NCI-H1417 (cell line): ENCODE measurements at places on chromosomes 13 and 19.

- no peak for DNase-seq
Observed at GRCh38 chr13:97255515-97256021, 33.4 kb downstream of the MBNL2 start.

DNA sequence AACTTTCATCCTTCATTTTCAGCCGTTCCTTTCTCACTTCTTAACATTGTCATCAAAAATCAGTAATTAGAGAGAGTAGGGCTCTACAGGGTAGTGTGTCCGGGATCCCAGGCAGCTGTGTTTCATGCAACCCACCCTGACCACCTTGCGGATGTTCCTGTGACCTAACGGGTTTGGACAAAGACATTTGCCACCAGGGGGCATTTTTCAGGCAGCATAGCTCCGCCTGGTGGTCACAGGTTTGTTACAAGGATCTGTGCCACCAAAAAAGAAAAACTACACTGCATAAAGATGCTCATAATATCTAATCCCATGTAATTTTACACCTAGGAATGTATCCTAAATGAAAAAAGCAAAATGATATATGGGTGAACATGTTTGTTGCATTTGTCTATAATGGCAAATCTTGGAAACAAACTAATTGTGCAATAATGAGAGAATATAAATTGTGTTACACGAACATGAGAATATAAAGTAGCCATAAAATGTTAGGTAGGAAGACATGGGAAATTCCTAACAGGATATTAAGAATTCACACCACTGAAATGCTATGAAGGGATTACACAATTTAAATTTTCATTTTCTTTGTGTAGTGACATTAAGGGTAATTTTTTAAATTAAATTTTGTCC lies 123.0 kb downstream of the SLC7A1 start:
- peak; percentile 6 for DNase-seq

DNA sequence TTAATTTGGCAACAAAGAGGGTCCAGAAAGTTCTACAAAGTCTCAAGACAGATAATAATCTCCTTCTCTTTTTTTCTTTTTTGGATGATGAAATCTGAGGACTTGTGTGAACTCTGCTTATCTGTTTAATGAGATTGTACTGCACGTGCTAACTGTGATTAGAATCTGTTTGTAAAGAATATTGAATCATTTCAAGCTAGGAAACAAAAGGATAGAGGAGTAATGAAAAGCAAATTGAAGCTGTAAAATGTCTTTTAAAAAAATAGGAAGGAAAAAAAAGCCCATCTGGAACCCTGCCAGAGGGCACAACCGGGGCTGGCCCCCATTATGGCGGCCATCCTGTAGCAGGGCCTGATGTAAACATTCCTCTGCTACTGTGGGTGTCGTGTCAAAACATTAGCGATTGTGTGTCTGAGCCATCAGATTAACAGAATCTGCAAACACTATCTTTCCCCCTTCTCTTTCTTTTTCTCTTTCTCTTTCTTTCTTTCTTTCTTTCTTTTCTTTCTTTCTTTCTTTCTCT lies 83.0 kb downstream of the FLT1 start:
- DNase-seq, result no peak

DNA sequence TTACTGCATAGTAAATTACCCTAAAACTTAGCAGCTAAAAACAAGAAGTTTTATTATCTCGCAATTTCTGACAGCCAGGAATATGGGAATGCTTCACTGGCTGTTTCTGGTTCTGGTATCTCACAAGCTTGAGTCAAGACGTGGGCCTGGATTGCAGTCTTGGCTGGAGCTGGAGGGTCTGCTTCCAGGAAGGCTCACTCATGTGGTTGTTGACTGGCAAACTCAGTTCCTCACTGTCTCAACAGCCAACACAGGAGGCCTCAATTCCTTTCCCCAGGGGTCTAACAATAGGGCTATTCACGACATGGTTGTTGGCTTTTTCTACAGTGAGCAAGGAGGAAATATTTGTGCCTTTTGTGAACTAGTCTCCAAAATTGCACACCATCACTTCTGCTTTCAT lies 146.3 kb downstream of the GPC5 start:
- no peak for DNase-seq

DNA sequence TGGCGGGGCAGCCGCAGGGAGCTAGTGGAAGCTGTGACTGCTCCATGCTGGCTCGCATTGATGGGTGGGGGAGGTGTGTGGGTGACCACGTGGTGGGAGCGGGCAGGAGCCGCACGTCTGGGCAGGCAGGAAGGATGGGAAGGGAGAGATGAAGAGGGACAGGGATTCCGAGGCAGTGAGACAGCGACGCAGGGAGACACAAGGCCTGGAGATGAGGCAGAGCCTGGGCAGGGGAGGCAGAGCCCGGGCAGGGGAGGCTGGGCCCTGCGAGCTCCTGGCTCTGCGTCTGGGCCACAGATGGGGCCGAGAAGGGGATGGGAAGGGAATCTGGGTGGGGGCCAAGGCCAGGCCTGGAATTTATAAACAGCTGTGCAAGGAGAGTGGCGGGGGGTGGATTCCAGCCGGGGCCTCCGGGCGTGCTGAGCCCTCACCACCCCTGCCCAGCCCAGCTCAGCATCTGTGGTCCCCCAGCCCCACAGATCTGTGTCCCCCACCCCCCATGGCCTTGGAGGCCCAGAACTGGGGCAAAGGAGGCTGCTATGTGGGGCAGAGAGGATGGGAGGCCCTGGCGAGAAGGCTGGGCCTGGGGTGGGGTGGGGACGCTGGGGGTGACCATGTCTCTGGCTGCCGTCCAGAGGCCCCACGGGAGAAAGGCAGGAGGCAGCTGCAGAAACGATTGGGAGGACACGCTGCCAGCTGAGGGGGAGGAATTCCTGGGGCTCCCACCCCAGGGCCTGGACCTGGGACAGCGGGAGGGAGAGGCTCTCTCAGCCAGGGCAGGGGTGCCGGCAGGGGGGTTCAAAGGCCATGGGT lies 6.0 kb downstream of the EHD2 start:
- peak; percentile 32 for DNase-seq

- no peak for DNase-seq
Observed at GRCh38 chr13:51230477-51231105, 8.4 kb downstream of the FAM124A start.

- DNase-seq, result no peak
Observed at GRCh38 chr13:24257497-24257896, 51.9 kb upstream of the C1QTNF9 start.

GRCh38 chr19:46080561-46080960 lies 39.8 kb upstream of the IGFL4 start:
- DNase-seq, result no peak

DNA sequence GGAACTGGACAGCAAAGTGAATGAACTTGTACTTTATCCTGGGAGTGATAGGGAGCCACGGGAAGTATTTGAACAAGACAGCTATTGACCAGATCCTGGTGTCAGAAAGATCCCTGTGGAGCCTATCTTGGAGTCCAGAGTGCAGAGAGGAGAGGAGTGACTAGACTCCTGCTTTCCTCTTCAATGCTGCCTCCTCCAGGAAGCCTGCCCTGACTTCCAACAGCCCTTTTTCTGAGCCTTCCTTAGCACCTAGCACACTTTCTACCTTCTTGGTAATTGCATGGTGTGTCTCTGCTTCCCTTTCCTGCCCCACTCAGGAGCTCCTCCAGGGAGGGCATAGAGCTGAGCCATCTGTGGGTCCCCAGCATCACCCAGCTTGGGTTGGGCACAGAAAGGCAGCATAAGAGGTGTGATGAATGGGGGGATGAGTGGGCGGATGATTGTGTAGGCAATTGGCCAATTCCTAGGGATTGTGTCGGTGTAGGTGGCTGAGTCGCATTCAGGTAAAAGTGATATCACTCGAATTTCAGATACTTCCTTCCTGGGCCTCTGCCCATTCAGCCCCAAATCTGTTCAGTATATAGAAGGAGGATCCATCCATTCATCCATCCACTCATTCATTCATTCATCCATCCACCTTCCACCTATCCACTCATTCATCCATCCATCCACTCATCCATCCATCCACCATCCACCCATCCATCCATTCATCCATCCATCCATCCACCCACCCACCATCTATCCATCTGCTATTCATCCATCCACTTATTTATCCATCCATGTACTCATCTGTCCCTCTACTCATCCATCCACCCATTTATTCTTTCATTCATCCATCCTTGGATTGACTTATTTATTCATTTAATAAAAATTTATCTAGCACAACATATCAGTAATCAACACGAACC lies 26.9 kb downstream of the CYP4F22 start:
- no peak for DNase-seq

GRCh38 chr13:78993792-78994191 lies 334.8 kb upstream of the OBI1 start:
- peak; percentile 27 for DNase-seq

DNA sequence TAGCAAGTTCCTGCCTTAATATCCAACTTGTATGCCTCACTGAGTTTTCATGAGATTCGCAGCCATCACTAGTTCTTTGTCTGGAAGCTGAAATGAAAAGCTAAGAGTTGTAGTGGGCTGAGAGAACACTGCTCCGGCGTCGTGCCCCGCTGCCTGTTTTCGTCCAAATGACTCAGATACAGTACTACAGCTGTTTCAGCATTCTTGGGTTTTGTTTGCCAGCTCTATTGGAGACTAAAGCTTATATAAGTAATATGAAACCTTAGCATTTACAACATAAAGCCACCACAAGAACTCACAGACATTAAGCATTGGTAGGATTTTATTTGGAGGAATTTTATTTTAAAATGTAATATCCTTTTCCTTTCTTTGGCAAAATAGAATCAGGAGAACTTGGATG lies 299.7 kb downstream of the DLEU7 start:
- DNase-seq, result peak; percentile 26

- no peak for DNase-seq
Observed at GRCh38 chr13:23399347-23399746, 34.2 kb downstream of the SACS start.

DNA sequence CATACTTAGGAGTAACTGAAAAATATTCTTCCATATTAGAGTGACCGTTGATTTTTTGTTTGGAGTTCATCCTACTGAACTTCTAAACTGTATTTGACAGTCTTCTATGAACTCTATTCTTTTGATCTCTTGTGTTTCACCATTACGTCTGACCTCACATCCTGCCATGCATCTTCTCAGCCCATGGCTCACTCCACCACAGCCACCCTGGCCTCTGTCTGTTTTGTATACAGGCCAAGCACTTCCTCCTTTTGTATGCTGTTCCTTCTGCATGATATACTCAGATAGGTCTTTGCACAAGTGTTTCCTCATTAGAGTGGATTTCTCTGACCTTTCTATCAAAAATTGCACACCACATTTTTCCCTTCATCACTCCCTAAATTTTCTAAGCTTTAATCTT lies 119.9 kb downstream of the MAB21L1 start:
- DNase-seq, result no peak

- no peak for DNase-seq
Observed at GRCh38 chr19:28351761-28352160, 861.2 kb downstream of the UQCRFS1 start.

DNA sequence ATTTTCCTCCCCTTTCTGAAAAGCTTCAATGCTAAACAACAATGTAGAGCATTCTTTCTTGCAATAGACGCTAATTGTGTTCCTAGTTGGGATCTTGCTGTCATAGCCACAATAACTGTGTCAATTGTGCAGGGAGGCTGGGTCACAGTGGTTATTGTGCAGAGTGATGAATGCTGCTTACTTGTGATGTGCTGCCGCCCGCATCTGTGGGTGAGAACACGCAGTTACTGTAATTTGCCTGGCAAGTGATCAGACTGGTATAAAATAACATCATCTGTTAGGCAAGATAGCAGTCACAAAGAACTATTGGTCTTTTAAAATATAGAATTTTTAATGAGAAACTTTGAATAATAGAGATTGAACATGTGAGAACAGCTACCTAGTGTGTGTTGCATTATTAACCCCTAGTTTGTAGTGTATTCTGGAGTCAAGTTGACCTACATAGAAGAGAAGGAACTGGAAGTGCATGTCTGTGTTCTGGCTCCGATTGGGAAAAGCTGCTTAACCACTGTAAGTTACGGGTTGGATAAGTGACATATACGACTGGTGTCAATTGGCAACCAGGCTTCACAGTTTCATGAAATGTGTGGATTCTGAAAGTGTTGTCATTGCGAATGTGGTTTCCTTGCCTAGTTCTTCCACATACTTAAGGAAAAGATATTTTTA lies 43.6 kb downstream of the SLAIN1 start:
- no peak for DNase-seq

GRCh38 chr19:1016647-1017114 lies 4.2 kb downstream of the TMEM259 start:
- DNase-seq, result no peak

- DNase-seq, result no peak
Observed at GRCh38 chr13:111344471-111345191, 24.2 kb downstream of the TEX29 start.

DNA sequence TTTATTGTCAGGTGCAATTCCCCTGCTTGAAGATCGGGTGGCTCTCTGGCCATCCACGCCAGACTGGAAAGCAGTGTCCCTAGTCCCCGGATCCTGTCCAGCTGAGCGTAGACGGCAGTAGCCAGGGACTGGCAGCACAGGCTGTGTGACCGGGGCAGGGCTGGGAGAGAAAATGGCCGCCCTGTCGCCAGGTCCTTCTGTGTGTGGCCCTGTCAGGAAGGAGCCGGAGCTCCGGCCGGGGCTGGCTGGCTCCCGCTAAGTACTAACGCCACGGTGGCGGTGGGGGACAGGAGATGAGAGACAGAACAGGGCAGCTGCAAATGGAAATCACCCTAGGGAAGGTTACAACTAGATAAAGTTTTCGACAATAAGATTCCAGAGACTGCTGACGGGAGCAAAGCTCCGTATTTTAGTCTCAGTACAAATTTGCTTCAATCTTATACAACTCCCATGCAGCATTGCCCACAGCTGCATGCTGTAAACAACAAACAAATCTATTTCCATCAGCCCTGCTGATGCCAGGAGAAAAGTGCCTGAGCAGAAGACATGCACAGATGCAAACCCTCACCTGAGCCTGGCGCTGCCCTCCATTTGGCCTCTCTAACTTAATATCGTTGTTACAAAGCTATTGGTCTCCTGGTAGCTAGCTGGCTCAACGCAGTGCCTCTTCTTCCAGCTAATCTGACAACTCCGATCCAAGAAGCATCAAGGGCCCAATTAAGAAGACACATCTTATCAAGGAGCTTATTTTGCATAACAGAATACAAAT lies 253.0 kb downstream of the TSHZ3 start:
- no peak for DNase-seq

DNA sequence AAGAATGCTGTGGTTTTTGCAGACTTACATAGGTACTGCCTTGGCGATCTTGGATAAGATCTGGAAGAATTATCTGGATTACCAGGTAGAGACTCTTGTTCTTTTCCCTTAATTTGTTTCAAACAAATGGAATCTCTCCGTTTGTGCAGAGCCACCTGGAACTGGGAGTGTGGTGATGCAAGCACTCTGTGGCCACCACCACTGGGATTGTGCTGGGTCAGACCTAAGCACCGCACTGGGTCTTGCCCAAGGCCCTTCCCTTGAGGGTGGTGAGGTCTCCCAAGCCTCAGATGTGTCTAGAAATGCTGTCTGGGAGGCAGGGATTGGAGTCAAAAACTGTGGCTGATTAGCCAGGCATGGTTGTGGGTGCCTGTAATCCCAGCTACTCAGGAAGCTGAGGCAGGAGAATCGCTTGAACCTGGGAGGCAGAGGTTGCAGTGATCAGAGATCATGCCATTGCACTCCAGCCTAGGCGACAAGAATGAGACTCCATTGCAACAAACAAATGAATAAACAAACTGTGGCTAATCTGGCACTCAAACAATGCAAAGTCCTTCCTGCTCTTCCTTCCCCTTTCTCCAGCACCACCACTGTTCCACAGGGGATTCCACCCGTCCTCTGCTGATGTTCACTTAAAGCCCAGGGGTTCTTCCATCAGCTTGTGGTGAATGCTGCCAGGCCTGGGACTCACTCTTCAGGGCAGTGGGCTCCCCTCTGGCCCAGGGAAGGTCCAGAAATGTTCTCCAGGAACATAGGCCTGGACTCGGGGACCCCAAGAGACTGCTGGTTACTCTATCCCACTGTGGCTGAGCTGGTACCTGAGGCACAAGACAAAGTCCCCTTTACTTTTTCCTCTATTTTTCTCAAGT lies 10.8 kb upstream of the CEACAM1 start:
- DNase-seq, result no peak
